ENCODE measurements at places on chromosomes 7 and 10.

GRCh38 chr10:22699976-22700375 is 14.4 kb downstream of the PIP4K2A start:
- DNase-seq: no peak

- DNase-seq: peak; percentile 56
Observed at GRCh38 chr7:100694098-100694745, at the start of gene GIGYF1. TSS of gene GIGYF1 (minus strand) at chr7:100694250. CDS start at chr7:100688238, 6,012 bp downstream.

- no peak for DNase-seq
Observed at GRCh38 chr10:78871796-78872195, 197.0 kb upstream of the ZMIZ1 start.

DNA sequence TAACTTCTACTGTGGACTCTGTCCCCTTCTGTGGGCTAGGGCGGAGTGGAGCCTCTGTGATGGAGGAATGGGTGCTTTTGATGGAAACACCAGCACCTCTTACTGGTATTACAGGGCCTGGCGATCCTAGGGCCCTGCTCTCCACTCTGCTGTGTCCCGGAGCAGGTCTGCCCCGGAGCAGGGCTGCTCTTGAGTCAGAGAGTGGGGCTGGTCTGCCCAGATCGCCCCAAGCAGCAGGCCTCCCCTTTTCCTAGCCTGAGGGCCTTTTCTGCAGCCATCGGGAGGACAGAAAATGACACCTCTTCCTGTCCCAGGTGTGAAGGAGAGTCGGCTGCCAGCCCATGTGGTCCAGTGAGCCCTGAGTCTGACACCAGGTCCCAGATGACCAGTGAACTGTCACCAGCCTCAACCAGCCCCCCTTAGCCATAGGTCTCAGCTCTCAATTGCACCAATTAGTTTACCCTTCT is 1.4 kb downstream of the ZNF282 start:
- no peak for DNase-seq

DNA sequence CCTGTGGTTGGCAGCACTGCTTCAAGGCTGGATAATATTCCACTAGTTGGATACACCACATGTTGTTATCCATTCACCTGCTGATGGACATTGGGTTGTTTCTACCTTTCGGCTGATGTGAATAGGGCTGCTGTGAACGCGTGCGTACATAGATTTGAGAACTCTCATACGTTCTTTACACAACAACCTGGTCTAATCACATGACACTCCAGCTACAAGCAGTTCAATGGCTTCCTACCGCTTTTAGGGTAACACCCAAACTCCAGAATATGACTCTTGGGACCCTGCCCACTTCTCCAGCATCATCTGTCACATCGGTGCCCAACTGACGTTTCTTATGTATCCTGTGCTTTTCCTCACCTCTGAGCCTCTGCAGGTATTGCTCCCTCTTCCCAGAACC is 114.6 kb downstream of the ABLIM1 start:
- no peak for DNase-seq

GRCh38 chr7:101915000-101915399 is 97.6 kb downstream of the CUX1 start:
- DNase-seq: no peak

DNA sequence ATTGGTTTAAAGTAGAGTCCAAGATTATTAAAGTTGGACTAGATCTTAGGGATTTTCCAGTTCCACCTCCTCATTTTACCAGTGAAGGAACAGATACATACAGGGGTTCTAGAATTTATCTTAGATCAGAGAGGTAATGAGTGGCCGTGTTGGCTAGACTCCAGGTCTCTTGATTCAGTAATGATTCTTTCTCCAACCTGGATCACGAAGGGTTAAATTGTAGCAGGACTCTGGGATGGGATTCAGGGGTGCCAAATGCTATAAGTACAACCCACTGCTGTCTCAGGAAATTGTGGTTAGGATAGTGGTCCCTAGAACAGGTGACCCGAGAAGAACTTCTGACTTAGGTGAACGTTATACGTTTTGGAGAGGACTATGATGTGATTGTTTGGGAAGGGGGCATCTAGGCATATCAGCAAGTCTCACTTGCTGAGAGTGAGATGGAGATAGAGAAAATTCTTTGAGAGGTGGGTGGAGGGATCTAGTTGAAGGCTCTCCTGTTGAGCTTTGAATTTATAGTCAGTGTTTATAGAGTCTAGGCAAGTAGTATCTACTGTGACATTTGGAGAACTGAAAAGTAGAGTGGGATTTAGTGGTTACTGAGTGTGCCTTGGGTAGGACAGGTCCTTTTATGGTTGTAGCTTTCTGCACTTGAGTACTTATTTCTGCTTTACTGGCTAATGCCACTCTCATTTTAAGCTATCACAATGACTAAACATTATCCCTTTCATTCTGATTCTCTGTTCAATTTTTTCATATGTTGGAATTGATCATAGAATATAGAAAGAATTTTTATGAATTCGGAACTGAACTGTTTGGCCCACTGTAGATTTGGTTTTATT is 58.3 kb downstream of the ST7 start:
- no peak for DNase-seq

- no peak for DNase-seq
Observed at GRCh38 chr7:143171697-143172096, 11.5 kb upstream of the TAS2R39 start.

DNA sequence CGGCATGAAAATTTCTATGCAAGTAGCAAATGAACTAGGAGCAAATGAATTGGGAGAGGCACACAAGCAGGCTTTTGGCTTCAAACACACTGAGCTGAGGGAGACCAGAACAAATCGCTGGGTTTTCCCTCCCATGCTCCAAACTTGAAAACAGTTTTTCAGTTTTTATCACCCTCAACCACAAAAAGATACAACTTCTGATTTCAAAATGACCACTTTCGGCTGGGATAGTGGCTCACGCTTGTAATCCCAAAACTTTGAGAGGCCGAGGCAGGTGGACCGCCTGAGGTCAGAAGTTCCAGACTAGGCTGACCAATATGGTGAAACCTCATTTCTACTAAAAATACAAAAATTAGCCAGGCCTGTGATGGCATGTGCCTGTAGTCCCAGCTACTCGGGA is 9.0 kb upstream of the CHUK start:
- no peak for DNase-seq

- DNase-seq: no peak
Observed at GRCh38 chr7:148180075-148180474, 410.5 kb upstream of the C7orf33 start.

GRCh38 chr10:69817078-69817581 is 15.4 kb downstream of the COL13A1 start:
- DNase-seq: no peak

GRCh38 chr10:112246-112645 is 23.0 kb upstream of the ZMYND11 start:
- no peak for DNase-seq

DNA sequence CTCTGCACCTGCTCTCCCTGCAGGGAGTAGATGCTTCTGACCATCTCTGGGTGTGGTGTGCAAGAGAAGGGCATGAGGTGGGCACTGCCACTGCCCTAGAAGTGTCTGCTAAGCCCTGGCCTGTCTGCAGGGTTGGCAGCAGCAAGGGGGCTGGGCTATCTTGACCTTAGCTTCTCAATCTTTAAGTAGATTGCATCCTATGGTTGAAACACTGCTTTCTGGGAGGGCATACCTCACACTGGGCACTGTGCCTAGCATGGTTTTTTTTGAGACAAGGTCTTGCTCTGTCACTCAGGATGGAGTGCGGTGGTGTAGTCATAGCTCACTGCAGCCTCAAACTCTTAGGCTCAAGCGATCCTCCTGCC is 54.9 kb downstream of the CLIP2 start:
- no peak for DNase-seq

- DNase-seq: no peak
Observed at GRCh38 chr10:100816671-100817070, 71.3 kb downstream of the PAX2 start.

- no peak for DNase-seq
Observed at GRCh38 chr10:79158402-79159097, 89.8 kb downstream of the ZMIZ1 start.

- no peak for DNase-seq
Observed at GRCh38 chr10:23337616-23338015, 7.0 kb downstream of the C10orf67 start.

DNA sequence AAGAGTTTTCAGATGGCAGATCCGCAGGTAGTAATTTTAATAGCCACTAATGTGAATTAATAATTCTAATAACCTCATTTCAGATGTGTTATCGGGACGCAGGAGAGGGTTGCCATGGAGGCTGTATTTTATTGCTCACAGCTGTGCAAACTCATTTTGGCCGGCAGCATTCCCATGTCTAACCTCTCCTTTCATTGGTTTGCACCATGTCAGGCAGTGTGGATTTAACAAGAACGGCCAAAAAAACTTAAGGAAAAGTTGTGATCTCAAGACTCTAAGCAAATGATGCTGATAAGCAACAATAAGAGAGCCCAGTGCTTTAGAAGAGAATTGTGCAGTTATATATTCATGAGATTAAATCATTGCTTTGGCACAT is 88.7 kb upstream of the NRP1 start:
- no peak for DNase-seq

DNA sequence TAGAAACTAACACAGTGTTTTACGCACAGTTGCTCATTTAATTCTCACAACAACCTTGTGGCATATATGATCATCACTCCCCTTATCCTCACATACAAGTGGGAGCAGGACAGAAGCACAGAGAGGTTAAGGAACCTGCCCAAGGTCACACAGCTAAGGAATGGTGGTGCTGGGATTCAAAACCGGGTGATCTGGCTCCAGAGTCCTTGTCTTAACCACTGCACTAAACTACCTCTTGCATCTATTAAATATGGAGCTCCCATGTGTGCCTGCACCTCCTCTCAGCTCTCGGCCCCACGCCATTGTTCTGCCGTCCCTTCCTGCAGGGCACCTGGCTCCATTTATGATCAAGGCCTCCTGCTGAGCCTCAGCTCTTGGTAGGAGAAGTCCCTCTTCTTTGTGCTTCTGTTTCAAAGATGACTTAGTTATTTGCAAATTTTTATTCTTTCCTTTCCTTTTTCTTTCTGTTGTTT is 99.8 kb upstream of the PDGFA start:
- DNase-seq: no peak

GRCh38 chr10:68086011-68086410 is 10.9 kb upstream of the HERC4 start:
- no peak for DNase-seq

- no peak for DNase-seq
Observed at GRCh38 chr10:4648999-4649398, 177.0 kb upstream of the AKR1E2 start.

All from CD14-positive monocyte (primary cell).